ENCODE measurements at places on chromosomes 7 and 10.

- no peak for DNase-seq
These were observed 394.9 kb downstream of the DGKB start for GRCh38 chr7:14507617-14508016.

DNA sequence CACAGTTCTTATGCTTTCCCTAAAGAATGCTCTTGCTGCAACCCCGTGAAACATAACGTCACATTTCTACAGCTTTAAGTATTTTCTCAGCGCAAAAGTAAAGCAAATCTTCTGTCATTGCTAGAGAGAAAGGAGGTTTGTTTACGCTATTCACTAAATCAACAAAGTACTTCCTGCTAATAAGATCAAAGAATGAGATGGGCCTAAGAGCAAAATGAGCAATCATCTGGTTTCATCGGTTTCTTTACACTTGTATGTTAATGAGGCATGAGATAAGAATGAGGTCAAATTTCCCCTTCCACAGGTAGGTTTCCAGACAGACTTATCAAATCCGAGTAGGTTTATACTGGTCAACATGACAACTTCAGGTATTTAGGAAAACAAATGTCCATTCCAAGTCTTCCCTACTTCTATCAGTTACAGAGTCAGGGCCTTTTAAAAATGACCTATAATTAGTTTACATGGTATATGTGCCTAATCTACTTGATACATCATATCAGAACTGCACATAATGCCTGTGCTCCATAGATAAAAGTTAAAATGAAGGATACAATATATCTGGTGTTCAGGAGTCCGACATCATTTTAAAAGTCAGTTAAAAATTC, 8.4 kb downstream of the USP6NL start:
- no peak for DNase-seq

- no peak for DNase-seq
These were observed 29.7 kb downstream of the MKLN1 start for GRCh38 chr7:131357282-131357880.

- DNase-seq: no peak
These were observed 16.9 kb downstream of the VENTX start for GRCh38 chr10:133254421-133255120.

DNA sequence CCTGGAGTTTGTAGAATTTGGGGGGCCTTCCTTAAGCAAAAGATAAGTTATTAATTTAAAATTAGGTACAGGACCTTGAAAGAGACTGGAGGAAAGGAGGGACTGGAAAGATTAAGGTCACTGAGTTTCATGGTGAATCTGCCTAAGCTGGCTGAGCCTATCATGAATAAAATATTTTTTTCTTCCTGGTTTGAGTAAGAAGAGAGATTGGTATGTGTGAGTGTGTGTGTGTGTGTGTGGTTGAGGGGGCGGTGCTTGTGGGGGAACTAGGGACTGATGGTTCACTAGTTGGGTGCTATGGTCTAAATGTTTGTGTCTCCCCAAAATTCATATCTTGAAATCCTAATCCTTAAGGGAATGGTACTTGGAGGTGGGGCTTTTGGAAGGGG, 142.5 kb upstream of the PRKCQ start:
- DNase-seq: no peak

DNA sequence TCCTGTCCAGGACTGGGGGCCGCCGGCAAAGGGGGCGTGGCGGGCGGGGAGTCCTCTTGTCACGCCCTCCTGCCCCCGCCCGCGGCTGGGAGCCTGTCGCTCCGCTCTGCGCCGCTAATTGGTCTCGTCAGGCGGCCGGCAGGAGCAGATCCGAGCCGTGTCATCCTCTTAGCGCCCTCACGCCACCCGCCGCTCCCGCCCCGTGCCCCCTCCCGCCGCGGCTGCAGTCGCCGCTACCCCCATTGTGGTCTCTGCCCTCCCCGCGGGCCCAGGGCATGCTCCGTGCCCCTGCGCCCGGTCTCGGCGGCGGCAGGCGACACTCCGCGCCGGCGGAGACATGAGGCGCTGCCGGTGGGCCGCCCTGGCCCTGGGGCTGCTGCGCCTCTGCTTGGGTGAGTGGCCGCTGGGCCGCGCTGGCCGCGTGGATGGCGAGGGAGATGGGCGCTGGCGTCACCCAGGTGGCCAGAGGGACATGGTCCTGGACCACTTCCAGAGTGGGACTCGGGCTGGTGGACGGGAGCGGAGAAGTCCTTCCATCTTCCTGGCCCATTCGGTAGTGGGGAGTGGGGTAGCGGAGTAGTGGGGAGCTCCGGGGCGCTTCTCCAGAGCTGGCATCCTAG, at the start of gene CDHR1:
Gene CDHR1 (plus strand): TSS at position 114 of the 620 bp plus-strand sequence. CDS start 224 bp downstream, at position 338.
- DNase-seq: no peak

GRCh38 chr7:101743995-101744360, 73.4 kb upstream of the CUX1 start:
- DNase-seq: no peak

- no peak for DNase-seq
These were observed 1046.2 kb downstream of the XPNPEP1 start for GRCh38 chr10:108877095-108877561.

- DNase-seq: no peak
These were observed 135.3 kb upstream of the MEOX2 start for GRCh38 chr7:15821484-15822427.

DNA sequence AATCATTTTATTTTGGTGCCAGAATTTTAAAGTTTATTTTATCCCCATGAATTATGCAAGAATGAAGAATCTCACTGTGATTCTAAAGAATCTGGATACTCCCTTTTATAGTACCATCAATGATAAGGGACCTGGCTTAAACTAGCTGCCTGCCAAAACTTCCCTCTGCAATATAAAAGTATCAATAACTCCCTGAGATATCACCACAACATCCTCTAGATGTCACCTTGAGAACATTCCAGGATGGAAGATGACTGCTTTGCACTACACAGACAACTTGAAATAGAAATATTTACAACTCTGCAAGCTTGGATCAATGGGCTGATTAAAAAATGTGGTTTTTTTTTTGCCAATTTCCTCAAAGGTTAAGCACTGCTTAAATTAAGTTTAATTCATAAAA, 142.1 kb downstream of the SLC25A13 start:
- no peak for DNase-seq

- peak; percentile 67 for DNase-seq
These were observed at the start of gene DNAH11 for GRCh38 chr7:21542891-21543527. DNAH11 (plus strand) TSS chr7:21543039; CDS start chr7:21543246, 207 bp downstream.

DNA sequence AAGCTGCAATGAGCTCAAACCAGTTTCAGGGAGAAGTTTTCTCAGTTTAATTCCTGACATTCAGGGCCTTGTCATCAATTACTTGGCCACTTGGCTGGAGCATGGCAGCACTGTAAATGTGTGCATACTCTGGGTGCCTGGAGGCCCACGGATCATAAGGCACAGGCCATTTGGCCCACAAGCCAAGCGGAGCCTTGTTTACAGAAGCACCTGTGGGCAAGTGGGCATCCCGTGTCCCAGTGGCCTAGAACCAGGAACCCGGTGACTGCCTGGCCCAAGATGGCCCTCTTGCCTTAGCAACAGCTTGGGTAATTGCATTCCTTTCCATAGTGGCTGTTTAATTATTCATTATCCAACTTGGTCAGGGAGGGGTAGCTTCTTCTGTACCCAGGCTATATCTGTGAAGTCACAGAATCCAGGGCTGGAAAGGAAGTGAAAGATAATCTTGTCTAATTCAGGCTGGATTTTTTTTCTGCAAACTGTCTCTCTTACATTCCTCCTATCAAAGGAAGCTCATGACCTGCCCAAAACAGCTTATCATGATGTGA, 426.4 kb upstream of the ZMIZ1 start:
- DNase-seq: no peak

DNA sequence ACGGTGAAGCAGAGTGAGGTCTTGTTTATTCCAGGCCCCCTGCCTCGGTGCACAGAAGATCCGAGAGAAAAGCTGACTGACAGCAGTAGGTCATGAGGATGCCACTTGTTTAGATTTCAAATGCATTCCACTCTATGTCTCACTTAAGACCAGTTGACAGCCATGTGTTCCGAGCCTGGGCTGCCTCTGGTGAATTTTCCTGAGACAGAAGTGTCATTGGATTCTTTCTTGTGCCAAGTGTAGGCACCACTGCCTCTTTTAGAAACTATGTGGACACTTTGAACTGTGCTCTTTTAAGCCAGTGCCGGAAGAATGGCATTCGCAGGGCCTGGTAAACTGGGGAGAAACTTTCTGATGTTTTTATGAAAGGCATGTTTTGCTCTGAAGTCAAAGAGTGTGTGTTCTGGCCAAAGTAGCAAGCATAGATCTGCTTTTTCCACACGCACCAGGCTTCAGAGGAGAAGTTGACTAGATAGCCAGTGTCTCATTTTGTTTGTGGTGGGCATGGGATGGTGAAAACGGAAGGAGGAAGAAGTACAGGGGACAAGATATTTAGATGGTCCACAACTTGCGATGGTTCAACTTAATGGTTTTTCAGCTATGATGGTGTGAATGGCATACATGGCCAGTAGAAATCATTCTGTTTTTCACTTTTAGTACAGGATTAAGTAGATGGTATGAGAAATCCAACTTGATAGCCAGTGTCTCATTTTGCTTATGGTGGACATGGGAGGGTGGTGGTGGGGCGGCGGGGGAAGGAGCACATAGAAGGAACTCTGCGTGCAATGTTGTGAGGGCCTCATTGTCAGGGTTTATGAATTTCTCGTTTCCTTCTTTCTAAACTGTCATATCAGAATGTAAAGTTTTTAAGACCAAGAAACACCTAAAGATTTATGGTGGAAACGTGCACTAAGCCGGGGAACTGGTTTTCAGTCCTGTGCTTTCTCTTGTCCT, 41.5 kb downstream of the CYP17A1 start:
- DNase-seq: no peak

- DNase-seq: no peak
These were observed 15.9 kb upstream of the FFAR4 start for GRCh38 chr10:93550606-93551005.

DNA sequence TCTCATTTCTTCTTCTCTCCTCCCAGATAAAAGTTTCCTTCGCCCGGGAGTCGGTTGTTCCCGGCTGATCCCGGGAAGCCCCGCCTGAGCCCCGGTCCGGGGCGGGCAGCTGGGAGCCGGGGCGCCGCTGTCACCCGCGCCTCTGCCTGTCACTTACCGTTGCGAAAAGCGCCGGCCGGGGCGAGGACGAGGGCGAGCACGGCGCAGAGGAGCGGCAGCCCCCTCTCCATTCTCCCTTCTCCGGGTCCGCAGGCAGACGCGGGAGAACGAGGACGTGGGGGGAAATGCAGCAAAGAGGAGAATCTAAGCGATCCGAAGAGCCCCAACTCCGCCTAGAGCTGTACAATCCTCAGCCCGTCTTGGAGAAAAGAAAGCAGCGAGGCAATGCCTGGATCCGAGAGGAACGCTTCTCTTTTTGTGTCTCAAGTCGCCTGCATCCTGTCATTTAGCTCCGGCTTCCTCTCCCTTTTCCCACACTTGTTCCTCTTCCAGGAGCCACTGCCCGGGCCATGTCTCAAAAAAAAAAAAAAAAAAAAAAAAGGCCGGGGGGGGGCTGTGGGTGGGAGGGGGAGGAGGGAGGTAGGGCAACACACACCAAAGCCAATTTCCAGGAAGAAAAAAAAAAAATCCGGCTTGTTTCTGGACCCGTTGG, at the start of gene NRP1:
Gene NRP1 (minus strand): TSS at position 515 of the 652 bp plus-strand sequence. CDS start 285 bp downstream, at position 230.
- peak; percentile 16 for DNase-seq

GRCh38 chr7:39516498-39516897, 49.7 kb upstream of the YAE1 start:
- DNase-seq: no peak

- DNase-seq: no peak
These were observed 11.4 kb downstream of the DLD start for GRCh38 chr7:107902381-107902780.

DNA sequence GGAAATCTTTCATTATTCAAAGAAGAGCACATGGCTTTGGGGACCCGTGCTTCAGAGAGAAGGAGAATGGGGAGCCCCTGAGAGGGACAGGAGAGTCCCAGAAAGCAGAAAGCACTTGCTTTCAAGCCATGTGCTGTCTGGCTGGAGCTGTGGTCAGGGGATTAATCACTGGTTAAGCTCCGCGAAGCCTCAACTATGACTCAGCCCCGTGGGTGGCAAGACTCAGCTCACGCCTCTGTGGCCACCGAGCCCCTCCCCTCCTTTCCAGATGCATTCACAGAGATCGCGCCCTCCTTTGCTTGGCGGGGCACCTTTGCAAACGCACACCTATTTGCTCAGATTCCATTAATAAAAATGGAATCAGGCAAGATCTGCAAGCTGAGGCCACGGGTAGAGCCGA, 202.9 kb upstream of the TCERG1L start:
- DNase-seq: no peak

DNA sequence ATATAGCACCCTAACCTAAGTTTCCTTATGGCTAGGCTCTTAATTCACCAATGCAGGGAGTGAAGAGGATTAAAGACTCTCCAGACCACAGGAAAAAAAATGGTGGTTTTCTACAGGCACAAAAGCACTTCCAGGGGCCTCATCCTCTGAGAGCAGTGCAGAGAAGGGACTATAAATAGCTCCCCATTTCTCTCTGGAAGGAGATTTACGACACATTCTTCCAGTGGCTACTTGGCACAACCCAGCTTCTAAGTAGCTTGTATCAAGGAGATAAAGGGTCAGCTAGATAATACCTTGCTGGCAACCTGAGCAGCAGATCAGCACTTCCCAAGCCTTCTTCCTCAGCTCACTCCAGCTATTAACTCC, 73.5 kb downstream of the CRPPA start:
- DNase-seq: no peak

DNA sequence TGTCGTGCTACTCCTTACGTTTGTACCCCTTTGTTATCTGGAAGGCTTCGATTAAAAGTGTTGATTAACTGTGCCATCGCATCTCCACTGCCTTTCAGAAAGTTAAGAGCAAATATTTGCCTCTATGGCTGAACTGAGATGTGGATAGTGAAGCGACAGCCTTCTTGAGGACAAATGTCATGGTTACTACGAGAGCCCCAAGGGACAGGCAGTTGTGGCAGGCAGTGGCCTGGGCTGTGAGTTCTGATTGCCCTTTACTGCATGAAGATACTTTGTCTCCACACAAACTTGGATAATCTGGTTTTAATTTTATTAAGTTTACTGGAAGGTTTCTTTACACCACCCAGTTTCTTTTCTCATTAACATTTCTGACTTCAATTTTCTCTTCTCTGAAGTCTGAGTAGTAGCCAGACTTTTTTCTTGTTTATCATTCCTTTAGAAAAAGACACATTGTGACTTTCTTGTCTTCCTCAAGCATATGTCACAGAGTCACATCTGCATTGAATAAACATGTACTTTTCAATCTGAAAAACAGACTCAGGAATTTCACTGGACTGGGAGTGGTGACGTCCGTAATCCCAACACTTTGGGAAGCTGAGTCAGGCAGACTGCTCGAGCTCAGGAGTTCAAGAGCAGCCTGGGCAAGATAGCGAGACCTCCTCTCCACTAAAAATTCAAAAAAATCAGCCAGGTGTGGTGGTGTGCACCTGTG, 1.5 kb downstream of the TAS2R41 start:
- DNase-seq: no peak

Data from trophoblast cell (in vitro differentiated cells and primary cell).